Stimulated activated CD8-positive, alpha-beta memory T cell treated with anti-CD3 and anti-CD28 coated beads, Interleukin-15, amount 100 ng/mL, for 24 hours (primary cell): ENCODE measurements at places on chromosomes 1 and 21.

GRCh38 chr1:168752171-168752832 is 23.3 kb upstream of the DPT start:
- DNase-seq, result no peak

- DNase-seq, result no peak
Observed at GRCh38 chr21:45034556-45035476, 39.6 kb upstream of the ADARB1 start.

- DNase-seq, result no peak
Observed at GRCh38 chr1:51648180-51649109, 31.6 kb downstream of the OSBPL9 start.

GRCh38 chr1:32716312-32717148 is 14.0 kb upstream of the SYNC start:
- DNase-seq, result no peak

- DNase-seq, result no peak
Observed at GRCh38 chr1:41842326-41842725, 76.4 kb downstream of the HIVEP3 start.

GRCh38 chr1:193229136-193229535 is 42.7 kb upstream of the B3GALT2 start:
- DNase-seq, result no peak
